Activated CD8-positive, alpha-beta memory T cell treated with anti-CD3 and anti-CD28 coated beads, Interleukin-2, amount 50 U/mL, for 4 hours (primary cell): ENCODE measurements at places on chromosomes 6 and 20.

DNA sequence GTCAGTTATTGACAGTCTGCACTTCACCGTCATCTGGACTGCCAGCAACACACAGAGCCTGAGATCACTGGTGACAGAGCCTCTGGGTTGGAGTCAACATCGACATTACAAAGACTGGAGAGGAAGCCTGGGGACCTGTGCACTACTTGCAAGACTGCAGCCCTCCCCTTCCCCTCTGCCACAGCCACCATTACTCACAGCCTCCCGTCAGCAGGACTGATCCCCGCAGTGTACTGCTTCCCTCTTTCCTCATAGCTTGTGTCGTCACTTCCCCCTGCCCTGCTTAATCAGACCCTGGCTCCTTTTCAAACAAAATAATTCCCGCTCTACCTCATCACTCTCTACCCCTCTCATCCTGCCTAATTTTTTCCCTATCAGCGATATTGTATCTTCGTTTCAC lies 235.5 kb upstream of the KCNQ5 start:
- no peak for DNase-seq

DNA sequence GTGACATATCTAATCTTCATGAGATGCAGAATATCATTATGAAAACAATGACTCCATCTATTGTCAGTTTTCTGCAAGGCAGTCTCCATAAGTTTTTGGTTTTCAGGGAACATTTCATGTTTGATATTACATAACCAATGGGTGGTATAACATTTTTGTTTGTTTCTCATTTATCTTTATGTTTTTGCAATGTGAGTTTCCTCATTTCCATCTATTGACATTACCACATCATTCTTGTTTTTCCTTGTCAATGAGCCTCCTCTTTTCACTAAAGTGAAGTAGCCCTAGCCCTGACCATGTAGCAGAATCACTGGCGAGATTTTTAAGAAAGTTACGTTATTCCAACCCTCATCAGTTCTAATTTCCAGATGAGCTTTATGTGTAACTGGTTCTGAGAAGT lies 4.4 kb downstream of the EFHC1 start:
- DNase-seq, result no peak

- no peak for DNase-seq
Measured at GRCh38 chr20:57022306-57022705, 244.1 kb downstream of the BMP7 start.

DNA sequence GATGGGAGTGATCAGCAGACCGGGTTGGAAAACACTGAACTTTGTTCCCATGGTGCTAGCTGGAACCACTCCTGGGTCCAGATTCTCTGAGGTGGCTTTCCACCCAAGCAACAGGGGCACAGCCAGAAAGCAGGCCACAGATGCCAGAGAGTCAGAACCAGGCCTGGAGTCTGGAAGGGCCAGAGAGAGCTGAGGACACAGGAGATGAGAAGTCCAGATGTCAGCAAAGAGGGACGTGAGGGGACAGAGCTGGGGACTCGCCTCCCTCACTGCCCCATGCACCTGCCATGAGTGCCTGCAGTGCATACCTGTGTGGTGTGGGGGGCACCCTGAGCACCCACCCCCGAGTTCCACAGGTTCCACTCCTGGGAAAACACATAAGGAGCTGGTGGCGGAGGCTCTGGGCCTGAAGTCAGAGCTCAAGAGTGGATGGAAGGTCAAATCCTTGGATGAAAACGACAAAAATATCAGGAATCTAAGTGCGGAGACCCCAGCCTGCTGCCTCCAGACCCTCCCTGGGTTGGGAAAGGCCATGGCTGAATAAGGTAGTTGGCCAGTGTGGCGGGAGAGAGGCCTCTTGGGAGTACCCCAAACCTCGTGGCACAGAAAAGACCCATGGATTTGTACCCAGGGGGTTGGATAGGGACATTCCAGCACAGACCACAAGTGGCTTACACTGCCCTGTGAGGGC lies 224.2 kb downstream of the SYNDIG1 start:
- no peak for DNase-seq

DNA sequence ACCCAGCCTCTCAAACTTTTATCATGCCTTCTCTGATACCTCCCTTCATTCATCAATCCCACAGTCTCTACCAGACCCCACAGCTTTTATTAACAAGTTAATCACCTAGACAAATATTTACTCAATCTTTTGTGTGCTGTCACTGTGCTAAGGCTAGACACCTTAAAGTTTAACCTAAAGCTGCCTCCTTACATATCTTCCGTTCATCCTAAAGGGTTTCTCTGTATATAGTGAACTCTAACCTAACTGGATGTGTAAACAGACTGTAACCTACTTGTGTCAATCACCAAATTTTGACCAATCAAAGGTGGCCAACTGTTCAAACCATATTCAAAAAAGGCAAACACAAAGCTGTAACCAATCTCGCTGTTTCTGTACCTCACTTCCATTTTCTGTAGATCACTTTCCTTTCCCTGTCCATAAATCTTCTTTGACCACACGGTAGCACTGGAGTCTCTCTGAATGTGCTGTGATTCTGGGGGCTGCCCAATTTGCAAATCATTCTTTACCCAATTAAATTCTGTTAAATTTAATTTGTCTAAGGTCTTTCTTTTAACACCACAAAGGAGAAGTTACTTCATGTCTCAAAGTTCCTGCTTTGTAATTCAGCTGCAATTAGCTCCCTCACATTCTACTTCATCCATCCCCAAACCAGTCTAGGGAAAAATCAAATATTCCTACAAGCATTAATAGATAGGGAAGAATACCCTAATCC lies 72.5 kb downstream of the ARHGAP18 start:
- no peak for DNase-seq

- DNase-seq, result no peak
Measured at GRCh38 chr6:93398723-93399122, 20.6 kb downstream of the EPHA7 start.

- DNase-seq, result no peak
Measured at GRCh38 chr6:19205076-19205475, 632.1 kb upstream of the ID4 start.

- DNase-seq, result no peak
Measured at GRCh38 chr20:48359692-48360341, 468.0 kb downstream of the PREX1 start.

DNA sequence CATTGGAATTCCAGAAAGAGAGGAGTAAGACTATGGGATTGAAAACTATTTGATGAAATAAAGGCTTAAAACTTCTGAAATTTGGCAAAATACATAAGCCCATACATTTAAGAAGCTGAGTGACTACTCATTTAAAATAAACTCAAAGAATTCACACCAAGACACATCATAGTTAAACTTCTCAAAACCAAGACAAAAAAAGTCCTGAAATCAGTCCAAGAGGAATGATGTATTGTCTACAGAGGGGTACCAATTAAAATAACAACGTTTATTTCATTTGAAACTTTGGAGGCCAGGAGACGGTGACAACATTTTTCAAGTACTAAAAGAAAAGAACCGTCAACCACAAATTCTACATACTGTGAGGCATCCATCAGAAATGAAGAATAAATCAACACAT lies 841.4 kb upstream of the MAP3K7 start:
- DNase-seq, result no peak

DNA sequence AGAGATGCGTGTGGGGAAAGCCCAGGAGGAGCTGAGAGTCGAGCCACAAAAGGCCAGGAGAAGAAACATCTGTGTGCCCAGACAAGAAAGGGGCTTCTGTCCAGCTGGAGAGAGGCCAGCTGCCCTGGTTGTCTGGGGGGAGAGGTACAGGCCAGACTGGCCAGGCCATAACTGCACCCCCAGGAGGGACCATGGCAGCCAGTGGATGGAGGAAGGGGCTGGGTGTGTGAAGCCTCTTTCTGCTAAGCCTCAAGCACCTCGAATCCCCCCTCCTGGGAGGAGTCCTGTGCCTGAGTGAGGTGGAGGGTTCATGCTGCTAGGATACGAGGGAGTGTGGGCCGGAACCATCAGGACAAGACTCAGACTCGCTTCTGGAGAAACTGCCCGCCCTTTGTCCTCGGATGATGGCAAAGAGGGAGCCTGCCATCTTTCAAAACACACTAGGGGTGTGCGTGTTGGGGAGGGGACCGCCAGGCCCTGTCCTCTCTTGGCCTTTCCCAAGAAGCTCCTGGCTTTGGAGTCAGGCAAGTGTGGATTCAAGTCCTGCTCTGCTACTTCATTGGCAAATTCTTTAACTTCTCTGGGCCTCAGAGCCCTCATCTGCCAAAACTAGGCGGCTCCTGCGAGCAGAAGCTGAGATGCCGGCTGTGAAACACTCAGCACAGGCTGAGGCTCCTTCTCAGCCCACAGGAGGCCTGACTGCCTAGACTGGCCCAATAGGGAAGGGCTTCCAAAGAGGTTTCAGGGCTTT lies 90.3 kb downstream of the ASXL1 start:
- no peak for DNase-seq

DNA sequence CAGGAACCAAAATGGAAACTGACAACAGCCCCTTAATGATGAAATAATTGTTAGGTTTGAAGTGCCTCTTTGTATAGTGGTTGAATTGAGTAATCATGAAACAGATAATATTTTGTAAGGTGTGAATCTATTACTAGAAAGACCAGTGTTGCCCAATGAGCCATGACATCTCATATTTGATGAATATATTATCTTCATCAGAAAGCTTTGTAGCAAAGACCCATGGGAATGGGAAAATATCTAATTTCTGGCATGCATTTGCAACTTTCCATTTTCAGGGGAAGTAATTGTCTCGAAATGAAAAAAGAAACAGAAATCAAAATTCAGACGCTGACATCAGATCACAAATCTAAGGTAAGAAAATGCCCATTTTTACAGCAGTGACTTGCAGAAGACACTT lies 57.3 kb upstream of the LAMP5 start:
- DNase-seq, result no peak

DNA sequence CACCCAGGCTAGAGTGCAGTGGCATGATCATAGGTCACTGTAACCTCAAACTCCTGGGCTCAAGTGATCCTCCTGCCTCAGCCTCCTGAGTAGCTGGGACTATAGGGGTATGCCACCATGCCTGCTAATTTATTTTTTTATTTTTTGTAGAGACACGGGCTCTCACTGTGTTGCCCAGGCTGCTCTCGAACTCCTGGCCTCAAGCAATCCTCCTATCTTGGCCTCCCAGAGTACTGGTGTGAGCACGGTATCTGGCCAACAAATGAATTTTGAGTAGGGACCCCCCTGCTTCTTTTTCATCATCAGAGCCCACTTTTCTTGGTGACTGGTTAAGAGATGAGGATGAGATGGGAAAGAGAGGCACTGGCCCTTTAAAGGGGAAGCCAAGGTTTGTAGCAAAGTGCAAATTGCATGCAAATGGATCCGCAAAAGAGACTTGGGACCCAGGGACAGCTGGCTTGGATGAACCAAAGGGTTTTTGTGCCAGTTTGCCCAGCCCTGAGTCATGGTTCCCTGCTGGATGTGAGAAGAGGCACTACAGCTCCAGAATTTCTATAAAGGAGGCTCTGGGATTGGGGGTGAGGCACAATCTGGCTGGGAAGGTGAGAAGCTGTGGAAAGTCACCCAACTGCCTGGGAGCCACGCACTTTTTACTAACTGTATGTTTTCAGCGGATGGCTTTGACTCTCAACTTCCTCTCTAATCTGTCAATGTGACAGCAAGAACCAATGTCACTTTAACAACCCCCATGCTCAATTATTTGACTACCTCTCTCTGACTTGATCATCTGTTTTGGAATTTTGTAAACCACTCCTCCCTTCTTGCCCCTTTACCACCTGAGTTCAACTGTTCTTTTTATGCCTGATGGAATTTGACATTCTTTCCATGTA lies 58.7 kb upstream of the RNF24 start:
- no peak for DNase-seq

- DNase-seq, result no peak
Measured at GRCh38 chr20:12531626-12532025, 477.1 kb upstream of the SPTLC3 start.

GRCh38 chr6:88165844-88166492 lies at the start of gene CNR1:
Gene CNR1, minus strand, starts transcription at chr6:88166347. Its CDS starts 21,073 bp downstream, at chr6:88145274.
- DNase-seq, result no peak

GRCh38 chr6:87716928-87717614 lies 15.0 kb upstream of the AKIRIN2 start:
- DNase-seq, result no peak
